Left renal pelvis (tissue), 4 donors: ENCODE measurements at places on chromosomes 4 and X. TPM values are rescaled to one million over a fixed set of nuclear protein-coding genes. Genes with fewer than 3 reads are reported as not detected.

ASB12 gene
- polyA plus RNA-seq, result 0.59 TPM

PDLIM3 gene
- 15.3 TPM for polyA plus RNA-seq

FUNDC1 gene
- 34.5 TPM for polyA plus RNA-seq

GSX2 gene
- not detected for polyA plus RNA-seq

FTHL17 gene
- not detected for polyA plus RNA-seq

CYLC1 gene
- not detected for polyA plus RNA-seq

SMR3B gene
- polyA plus RNA-seq, result not detected

NLGN4X gene
- polyA plus RNA-seq, result 11.8 TPM

CXCL3 gene
- polyA plus RNA-seq, result 0.12 TPM

SCRG1 gene
- 0.54 TPM for polyA plus RNA-seq

ITGB1BP2 gene
- 0.75 TPM for polyA plus RNA-seq

RBM47 gene
- 87.4 TPM for polyA plus RNA-seq

DNA sequence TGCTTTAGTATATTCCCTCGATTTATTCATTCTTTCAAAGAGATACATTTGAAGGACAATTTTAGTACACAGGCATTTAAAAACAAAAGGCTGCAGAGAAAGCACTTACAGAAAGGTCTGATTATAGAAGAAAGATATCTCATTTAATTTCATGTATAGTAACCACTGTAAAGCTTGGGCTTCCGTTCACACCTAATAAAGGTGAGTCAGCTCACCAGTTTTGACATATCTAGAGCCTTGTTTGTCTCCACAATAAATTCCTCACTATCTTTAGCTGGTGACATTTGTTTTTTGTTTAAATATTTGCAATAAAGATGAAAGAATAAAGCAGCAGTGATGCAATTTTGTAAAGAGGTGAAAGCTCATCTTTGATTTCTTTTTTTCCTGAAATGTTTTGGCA lies 1.1 kb upstream of the EPHA5 start:
- no peak for DNase-seq

GRCh38 chrX:138711399-138712347 lies at the start of gene FGF13:
Gene FGF13, minus strand, starts transcription at chrX:138711717. Its CDS starts 714 bp downstream, at chrX:138711003.
- no peak for DNase-seq

DNA sequence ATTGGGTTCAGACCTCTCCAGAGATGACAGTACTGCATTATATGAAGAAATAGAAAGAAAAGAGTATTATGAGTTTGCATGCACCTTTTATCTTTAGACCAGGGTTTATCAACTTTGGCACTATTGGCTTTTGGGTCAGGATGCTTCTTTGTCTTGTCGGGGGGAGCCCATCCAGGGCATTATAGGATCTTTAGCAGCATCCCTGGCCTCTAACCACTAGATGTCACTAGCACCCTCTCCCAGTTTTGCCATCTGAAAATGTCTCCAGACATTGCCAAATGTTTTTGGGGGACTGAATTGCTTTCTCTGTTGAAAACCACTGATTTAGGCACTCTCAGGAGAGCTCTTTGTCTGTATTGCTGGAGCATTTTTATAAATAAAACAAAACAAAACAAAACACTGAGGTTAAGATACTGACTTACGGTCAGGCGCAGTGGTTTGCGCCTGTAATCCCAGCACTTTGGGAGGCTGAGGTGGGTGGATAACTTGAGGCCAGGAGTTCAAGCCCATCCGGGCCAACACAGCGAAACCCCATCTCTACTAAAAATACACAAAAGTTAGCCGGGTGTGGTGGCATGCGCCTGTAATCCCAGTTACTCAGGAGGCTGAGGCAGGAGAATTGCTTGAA lies 23.6 kb downstream of the CA5B start:
- no peak for DNase-seq

DNA sequence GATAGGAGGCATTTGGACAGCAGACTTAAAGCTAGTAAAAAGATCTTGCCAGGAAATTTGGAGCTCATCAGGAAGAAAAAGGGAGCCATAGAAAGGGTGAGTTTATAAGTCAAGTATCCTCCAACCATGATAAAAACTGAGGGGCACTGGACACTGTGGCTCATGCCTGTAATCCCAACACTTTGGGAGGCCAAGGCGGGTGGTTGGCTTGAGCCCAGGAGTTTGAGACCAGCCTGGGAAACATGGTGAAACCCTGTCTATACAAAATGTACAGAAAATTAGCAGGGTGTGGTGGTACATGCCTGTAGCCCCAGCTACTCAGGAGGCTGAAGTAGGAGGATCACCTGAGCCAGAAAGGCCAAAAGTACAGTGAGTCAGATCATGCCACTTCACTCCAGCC lies 48.7 kb downstream of the ANTXR2 start:
- no peak for DNase-seq

DNA sequence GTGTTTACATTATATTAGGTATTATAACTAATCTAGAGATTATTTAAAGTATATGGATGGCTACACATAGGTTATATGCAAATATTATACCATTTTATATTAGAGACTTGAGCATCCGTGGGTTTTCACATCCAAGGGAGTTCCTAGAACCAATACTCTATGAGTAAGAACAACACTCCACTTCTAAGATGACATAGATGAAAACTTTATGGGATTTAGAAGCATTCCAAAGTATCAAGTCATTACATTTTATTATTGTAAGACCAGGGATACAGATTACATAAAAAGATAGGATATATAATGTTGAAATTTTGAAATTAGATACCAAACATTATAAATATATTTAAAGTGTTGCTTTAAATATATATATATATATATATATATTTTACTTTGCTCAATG lies 207.0 kb downstream of the NAP1L3 start:
- DNase-seq, result no peak

DNA sequence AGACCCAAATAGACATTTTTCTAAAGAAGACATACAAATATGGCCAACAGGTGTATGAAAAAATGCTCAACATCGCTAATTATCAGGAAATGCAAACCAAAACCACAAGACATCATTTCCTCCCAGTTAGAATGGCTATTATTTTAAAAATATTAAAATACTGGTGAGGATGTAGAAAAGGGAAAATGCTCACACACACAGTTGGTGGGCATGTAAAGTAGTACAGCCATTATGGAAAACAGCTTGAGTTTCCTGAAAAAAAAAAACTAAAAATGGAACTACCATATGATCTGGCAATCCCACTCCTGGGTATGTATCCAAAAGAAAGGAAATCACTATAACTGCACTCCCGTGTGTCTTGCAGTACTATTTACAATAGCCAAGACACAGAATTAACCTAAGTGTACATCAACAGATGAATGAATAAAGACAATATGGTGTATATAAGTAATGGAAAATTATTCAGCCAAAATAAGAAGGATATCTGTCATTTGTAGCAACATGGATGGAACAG lies 128.9 kb upstream of the DKK2 start:
- no peak for DNase-seq

DNA sequence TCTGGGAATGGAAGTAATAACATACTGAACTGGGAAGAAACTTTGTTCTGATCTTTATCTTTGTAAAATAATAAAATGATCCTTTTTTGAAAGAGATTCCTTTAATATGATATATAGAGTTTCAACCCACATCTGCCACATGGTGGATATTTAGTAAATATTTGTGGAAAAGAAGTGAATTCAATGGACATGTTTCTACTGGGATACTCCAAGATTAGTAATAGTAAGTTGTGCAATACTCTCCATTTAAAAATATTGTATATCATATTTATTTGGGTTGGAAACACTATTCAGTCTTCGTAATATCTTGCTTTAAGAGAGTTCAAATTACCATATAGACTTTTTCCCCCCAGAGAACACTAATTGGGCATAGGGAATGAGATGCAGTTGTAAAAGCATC lies 17.8 kb upstream of the ARSJ start:
- DNase-seq, result no peak

GRCh38 chr4:159105761-159106243 lies 2.9 kb downstream of the RAPGEF2 start:
- DNase-seq, result no peak

DNA sequence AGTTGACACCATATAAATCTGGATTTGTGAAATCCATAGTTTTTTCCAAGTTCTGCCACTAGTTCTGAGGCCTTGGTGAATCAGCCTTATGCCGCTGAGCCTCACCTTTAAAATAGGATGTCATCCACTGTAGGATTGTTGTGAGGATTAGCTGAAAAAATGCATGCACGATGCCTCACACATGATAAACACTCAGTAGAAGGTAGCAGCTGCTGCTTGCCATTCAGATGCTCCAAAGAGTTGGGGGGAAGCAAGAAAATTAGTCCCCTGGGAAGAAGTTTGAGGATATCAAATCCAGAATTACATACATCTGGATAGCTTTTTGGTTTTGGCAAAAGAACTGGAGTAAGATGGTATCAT lies 7.4 kb downstream of the MMAA start:
- DNase-seq, result no peak

- DNase-seq, result no peak
These were observed 15.3 kb downstream of the AMER1 start for GRCh38 chrX:64190136-64190740.

DNA sequence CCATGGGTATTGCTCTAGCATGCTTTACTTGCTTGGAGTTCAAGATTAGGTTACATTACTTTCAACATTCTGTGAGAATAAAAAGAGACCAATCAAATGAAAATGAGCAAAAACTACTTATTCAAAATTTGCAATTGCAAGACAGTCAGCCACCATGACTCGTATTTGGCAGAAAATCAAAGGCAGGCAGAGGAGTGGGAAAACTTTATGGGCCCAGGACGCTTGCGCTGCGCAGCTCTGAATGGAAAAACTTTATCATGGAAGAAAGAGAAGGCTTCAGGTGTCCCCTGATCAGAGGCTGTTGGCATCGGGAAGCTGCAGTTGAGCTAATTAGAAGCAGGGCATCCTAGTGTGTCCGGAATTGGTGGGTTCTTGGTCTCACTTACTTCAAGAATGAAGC lies 250.6 kb downstream of the USP46 start:
- DNase-seq, result no peak

DNA sequence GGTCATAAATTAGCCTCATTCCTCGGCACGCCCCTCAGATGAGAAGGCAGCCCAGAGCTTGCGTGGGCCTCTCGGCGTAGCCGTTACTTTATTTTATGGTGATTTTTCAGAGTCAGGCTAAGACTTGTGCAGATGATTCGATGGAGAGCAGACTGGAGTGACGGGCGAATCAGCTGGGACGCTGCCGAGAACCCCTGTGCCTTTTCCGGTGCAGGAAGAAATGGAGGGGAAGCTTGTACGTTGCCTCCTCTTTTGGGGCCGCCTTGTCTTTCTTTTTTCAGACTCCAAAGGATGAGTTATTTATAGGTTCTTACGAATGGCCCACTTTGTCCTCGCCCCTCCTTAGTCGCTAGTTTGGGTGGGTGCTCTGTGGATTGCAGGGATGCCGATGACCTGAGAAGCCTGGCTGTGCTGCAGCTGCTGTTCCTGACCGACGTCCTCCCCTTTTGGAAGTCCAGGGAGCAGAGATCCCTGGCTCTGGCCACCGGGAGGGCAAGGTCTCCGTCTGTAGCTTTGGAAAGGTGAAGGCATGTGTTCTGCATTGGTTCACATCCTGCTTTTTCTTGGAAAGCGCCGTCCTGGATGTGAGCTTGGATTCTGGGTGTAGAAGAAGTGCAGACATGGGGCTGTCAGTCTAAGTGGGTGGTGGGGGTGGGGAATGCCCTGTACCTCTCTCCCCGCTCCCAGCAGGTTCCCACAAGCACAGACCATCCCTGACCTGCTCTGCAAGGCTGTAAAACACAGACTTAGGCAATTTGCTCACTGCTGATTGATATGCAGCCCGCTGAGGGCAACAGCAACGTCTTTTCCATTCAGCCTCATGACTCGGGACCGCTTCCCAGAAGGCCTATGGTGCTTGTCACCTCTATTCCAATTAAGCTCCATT lies 9.3 kb downstream of the SORCS2 start:
- no peak for DNase-seq

- DNase-seq, result no peak
These were observed 3.2 kb downstream of the TKTL2 start for GRCh38 chr4:163470391-163470790.

GRCh38 chr4:171378323-171378722 lies 434.9 kb upstream of the GALNTL6 start:
- DNase-seq, result no peak

GRCh38 chr4:147955827-147956558 lies 224.1 kb downstream of the ARHGAP10 start:
- DNase-seq, result no peak

GRCh38 chr4:142961866-142962265 lies 115.8 kb upstream of the INPP4B start:
- DNase-seq, result no peak

DNA sequence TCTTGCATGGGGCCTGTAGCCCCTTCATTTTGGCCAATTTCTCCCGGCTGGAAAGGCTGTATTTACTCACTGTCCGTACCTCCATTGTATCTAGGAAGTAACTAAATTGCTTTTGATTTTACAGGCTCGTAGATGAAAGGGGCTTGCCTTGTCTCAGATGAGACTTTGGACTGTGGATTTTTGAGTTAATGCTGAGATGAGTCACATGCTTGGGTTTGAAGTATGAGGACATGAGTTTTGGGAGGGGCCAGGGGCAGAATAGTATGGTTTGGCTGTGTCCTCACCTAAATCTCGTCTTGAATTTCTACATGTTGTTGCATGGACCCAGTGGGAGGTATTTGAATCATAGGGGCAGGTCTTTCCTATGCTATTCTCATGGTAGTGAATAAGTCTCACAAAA lies 407.6 kb upstream of the NDST3 start:
- DNase-seq, result no peak

DNA sequence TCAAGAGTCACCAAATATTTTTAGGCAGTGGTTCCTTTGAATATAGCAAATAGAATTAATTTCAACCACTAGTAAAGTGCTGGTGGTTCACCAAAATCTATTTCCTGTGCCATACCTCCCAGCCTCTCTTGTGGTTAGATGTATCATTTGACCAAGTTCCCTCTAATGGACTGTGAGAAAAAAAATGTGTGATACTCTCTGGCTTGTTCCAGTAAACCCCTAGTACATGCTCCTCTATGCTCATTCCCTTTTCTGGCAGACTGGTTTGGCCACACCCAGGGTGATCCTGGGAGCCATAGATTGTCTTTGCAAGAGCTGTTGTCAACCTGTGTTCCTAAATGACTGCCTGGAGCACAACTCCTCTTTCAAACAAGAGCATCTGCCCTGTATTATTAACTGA lies 109.5 kb downstream of the FRAS1 start:
- no peak for DNase-seq

DNA sequence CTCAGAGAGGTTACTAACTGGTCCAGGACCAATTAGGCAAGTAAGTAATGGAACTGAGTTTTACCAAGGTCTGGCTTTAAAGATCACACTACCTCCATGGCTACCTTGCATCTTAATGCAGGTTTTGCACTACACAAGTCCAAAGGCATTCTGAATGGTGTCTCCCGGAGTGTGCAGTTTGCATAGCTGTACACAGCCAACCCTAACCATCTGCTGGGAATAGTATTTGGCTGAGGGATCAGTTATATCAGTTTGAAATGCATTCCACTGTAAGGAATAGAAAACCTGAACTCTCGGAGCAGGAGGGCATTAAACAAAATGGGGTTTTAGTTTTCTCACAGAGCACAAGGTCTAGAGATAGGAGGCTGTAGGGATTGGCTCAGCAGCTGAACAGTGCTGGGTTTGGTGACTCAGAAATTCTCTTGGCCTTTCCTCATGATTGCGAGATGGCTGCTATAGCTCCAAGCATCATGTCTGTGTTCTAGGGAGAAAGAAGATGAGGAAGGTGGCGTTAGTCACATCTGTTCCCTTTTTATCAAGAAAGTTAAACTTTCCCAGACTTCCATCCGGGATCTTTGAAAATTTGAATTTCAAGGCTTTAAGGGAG lies 177.1 kb downstream of the NHS start:
- no peak for DNase-seq
